ENCODE measurements at places on chromosomes 3 and 15.

DNA sequence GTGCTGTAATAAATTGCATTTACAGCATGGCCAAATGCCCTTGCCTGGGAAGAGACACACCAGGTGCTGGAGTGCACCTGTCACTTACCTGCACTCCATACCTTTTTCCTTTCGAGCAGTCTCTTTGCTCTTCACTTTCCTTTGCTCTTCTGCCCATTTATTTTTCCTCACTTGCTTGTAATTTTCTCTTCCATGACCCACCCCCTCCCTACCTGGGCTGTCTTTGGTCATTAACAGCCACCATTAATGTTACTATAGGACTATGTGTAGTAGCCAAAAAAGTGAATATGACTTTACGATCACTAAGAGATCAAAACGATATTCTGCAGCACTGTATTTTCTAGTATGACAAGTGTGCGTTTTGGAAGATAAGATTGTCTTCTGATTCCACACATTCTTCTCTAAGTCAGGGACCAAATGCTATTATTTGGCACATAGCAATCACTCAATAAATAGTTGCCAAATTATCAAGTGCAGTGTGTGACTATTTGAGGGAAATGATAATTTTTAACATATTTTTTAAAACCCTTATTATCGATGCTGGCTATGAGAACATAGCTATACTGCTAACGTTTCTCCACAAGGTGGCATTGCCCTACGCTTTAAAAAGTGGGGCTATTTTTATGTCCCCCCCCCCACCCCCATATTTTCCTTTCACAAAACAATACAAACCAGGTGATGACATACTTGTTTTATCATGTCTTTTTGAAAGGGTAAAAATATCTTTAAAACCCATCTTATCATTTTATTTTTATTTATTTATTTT lies 114.4 kb downstream of the GHSR start:
- no peak for DNase-seq

GRCh38 chr15:77416148-77416455 lies 3.8 kb downstream of the PEAK1 start:
- DNase-seq = no peak

GRCh38 chr15:49986326-49986725 lies 132.7 kb downstream of the ATP8B4 start:
- DNase-seq = no peak

- DNase-seq = no peak
Measured at GRCh38 chr3:143693506-143693905, 154.8 kb downstream of the SLC9A9 start.
